Mucosa of descending colon (tissue), 3 donors: ENCODE measurements at places on chromosomes 2 and 18. TPM values are rescaled to one million over a fixed set of nuclear protein-coding genes. Genes with fewer than 3 reads are reported as not detected.

The POTEI gene
- 0.14 TPM for total RNA-seq

DNA sequence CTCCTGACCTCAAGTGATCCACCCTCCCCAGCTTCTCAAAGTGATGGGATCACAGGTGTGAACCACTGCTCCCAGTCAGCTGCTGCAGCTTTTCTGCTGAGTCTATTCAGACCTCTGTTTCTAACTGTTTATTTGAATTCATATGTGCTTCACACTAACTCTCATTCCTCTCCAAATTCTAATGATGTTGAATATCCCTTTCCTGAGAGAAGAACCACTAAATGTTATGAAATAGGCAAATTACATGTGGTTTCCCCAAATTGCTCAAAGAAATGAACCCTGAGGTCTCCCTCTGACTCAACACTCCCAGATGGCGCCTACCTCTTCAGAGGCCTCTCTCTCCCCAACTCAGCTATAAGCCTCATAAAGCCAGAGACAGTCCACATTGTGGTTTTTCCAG, 98.6 kb downstream of the IRS1 start:
- DNase-seq, result no peak

- DNase-seq, result no peak
These were observed 8.7 kb upstream of the HTR2B start for GRCh38 chr2:231133365-231134099.

GRCh38 chr18:13464432-13465123, 246.0 kb downstream of the LDLRAD4 start:
- peak; percentile 63 for DNase-seq

- DNase-seq, result no peak
These were observed 172.0 kb downstream of the AFF3 start for GRCh38 chr2:99970292-99970868.
